Kasumi-1 (cell line): ENCODE measurements at places on chromosomes 11 and 22.

DNA sequence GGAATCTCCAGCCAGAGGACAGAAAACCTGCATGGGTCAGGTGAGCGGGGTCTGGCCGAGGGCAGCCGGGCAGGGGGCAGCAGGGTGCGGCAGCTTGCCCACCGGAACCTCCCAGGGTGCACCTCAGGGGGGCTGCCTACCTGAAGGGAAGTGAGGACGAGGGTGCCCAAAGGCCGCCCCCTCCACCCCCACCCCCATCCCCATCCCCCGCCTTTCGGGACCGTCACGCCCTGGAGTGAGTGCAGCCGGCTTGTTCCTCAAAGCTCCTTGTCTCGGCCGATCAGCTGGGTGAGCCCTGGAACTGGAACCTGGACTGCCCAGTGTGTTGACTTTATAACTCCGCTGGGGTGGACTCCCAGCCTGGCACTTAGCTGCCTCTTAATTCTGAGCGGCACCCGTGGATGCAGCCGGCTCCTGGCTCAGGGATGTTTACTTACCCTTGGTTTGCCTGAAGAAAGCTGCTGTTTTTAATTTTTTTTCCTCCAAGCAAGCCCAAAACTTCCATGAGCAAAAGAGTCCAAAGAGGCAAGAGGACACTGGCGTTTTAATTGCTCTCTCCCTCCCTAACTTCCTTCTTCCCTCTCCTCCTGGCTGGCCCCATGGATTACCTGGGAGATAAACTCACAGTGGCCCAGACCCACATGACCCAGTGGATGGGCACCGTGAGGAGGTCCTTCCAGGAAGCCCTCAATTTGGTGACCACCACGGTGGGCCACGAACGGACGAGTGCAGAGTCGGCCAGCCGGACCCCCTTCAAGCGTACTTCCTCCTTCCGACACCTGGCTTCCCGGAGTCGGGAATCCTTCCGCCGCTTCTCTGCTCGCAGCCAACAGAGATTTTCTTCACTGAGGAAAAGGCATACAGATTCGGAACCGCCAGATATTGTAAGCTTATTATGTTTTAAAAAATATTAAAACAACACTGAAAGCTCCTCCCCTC lies 87.8 kb upstream of the CRYBB3 start:
- DNase-seq, result peak; percentile 3

GRCh38 chr11:123578778-123579481 lies 75.5 kb downstream of the SCN3B start:
- no peak for DNase-seq

DNA sequence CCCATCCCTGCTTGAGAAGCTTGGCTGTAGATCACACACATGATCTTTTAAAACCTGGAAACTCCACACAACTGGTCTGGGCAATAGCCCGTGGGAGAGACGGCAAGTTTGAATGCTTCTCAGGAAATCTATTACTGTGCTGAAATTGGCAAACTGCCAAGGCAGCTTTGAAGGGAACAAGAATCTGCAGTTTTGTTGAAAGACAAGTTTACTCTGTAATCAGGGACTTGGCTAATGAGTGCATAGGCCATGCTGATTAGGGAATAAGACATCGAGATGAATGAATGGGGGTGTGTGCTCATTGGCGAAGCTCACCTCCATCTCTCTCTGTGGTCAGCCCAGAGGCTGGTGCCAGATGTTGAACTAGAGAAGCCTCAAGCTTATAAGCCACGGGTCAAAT lies 218.8 kb downstream of the HIPK3 start:
- no peak for DNase-seq

GRCh38 chr11:1468473-1469066 lies 18.0 kb downstream of the MOB2 start:
- DNase-seq, result no peak

- DNase-seq, result no peak
Measured at GRCh38 chr22:44229331-44229730, 48.6 kb downstream of the PARVG start.

DNA sequence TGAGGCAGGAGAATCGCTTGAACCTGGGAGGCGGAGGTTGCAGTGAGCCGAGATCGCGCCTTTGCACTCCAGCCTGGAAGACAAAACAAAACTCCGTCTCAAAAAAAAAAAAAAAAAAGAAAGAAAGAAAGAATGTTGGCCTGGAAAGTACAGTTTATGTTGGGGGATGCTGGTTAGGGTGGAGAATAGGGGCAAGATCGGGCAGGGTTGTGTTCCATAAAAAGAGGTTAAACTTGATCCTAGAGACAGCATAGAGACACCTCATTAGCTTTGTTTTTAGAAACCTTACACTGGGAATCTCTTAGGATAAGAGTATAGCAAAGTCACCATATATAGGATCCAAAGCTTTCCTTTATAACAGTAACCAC lies 1.9 kb upstream of the FTH1 start:
- DNase-seq, result no peak

DNA sequence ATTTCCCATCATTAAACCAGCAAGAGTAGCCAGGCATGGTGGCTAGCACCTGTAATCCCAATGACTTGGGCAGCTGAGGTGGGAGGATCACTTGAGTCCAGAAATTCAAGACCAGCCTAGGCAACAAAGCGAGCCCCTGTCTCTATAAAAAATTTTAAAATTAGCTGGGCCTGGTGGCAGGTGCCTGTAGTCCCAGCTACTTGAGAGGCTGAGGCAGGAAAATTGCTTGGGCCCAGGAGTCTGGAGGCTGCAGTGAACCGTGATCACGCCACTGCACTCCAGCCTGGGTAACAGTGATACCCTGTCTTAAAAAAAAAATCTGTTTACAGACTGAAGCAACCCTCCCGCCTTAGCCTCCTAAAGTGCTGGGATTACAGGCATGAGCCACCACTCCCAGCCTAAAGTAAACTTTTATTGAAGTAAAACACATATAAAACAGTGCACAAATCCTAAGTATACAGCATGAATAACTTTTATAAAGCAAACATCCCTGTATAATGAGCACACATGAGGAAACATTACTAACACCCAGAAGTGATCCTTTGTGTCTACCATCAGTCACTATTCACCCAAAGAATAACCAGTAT lies 12.6 kb downstream of the UCP3 start:
- no peak for DNase-seq

GRCh38 chr11:68050371-68050841 lies 11.6 kb downstream of the TCIRG1 start:
- no peak for DNase-seq

- no peak for DNase-seq
Measured at GRCh38 chr22:24474221-24474620, 20.9 kb upstream of the UPB1 start.

DNA sequence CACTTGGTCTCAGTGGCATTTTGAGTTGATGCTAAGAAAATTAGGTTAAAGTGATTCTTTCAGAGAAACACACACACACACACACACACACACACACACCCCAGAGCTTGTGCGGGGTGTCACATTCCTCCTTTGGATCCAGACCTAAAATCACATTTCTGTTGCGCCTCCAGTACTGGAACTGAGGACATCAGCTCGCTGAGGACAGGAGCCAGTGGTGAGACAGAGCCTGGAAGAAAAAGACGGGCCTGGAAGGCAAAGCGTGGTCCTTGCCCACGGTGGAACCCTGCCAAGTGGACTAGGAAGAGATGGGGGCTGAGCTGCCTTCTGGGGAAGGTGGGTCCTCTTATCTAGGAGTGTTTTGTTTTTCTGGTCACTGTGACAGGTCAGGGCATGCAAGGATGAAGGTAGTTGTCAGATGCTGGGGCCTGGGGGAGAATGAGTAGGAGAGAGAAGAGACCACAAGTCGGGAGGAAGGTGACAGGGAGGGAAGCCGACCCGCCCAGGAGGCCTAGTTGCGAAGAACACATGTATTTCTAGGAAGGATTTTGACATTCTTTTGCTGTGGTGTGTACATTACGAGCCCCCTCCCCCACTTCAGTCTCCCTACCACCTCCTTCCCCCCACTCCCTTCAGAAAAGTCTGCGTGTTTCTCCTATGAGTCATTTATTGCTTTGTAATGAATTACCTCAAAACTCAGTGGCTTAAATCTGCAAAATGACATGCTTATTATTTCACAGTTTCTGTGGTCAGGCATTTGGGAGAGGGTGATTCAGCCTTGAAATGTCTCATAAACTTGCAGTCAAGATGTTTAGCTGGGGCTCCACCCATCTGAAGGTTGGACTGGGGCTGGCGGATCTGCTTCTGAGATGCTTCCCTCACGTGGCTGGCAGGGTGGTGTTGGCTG lies 4.8 kb upstream of the ELFN2 start:
- DNase-seq, result no peak

GRCh38 chr11:106939157-106939556 lies 79.1 kb downstream of the GUCY1A2 start:
- no peak for DNase-seq

GRCh38 chr22:45787759-45788158 lies 116.1 kb downstream of the ATXN10 start:
- DNase-seq, result no peak

GRCh38 chr11:71250523-71251150 lies 1.7 kb downstream of the SHANK2 start:
- DNase-seq, result no peak

DNA sequence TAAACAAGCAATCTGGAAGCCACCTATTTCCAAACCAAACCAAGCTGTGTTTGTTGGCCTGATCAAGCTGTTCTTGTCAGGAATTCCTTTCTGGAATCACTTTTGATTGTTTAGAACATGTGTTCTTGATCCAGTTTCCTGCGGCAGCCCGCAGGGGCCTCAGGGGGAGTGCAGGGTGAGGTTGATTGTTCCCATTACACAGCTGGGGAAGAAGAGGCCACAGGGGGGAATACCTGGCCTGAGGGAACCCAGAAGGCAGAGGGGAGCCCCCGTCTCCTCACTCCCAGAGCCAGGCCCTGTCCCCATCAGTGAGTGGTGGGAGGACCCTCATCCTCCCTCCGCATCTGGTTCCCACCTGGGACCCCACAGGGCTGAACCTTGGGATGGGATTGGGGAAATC lies 4.2 kb downstream of the MRGPRD start:
- no peak for DNase-seq

GRCh38 chr11:120024586-120024985 lies 113.3 kb downstream of the TRIM29 start:
- DNase-seq, result no peak

GRCh38 chr11:34380696-34381095 lies 22.9 kb upstream of the ABTB2 start:
- no peak for DNase-seq

DNA sequence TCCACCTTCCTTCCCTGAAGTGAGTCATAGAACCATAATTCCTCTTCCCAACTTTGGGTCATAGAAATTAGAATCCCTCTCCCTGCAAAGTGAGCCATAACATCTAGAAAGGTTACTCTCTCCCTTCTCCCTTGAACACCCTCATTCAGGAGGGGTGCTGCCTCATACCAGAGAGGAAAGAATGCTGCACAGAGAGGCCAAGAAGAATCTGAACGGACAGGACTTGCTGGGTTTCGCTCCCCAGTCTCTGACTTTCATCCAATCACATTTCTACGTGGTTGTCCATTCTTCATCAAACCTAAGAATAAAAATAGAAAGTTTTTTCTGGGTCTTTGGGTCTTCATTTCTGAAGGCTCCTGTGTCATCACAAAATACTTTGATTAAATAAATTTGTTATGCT lies 31.0 kb upstream of the BIRC3 start:
- no peak for DNase-seq

GRCh38 chr11:128841461-128842072 lies 25.5 kb downstream of the KCNJ1 start:
- no peak for DNase-seq

- no peak for DNase-seq
Measured at GRCh38 chr11:34178209-34178821, 72.9 kb downstream of the NAT10 start.

- DNase-seq, result no peak
Measured at GRCh38 chr22:25514436-25515180, 49.9 kb upstream of the GRK3 start.

DNA sequence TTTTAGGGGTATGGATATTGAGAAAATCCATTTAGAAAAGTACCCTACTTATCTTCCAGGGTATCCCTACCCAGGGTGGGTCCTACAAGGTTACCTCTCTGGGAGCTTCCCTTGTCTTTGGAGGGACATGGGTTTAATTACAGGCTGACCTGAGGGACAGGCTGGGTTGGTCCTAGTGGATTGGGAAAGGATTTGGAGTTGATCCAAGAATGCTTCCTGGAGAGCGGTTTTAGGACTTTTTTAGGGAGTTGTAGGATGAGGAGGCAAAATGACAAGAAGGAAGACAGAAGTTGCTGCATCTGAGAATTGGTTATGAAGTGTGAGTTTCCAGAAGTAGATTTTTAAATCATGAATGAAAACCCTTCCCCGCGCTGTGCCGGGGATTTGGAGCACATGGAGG lies 61.8 kb upstream of the CRTAM start:
- no peak for DNase-seq

DNA sequence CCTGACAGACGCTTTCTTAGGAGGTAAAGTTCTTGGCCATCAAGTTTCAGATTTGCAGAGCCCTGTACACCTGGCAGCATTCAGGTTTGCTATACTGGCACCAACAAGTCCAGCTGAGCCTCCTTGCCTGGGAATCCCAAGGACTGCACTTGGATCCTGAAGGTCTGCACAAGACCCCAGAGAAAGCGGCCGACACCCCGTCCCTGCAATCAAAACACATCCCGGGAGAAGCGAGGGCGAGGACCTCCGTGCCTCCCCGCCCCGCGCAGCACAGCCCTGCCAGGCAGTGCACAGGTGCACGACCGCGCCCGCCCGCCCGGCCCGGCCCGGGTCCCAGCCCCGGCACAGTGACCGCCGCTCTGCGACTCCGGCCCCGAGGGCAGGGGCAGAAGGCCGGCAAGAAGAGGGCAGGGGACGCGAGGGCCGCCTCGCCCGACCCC lies 559 bp downstream of the MRTFA start:
- DNase-seq, result no peak

- no peak for DNase-seq
Measured at GRCh38 chr22:31271485-31271884, 20.8 kb downstream of the PIK3IP1 start.

- DNase-seq, result no peak
Measured at GRCh38 chr11:118003456-118003855, 17.3 kb downstream of the IL10RA start.
